ENCODE measurements at places on chromosomes 7 and 10. TPM values are rescaled to one million over a fixed set of nuclear protein-coding genes. Genes with fewer than 3 reads are reported as not detected.

DNA sequence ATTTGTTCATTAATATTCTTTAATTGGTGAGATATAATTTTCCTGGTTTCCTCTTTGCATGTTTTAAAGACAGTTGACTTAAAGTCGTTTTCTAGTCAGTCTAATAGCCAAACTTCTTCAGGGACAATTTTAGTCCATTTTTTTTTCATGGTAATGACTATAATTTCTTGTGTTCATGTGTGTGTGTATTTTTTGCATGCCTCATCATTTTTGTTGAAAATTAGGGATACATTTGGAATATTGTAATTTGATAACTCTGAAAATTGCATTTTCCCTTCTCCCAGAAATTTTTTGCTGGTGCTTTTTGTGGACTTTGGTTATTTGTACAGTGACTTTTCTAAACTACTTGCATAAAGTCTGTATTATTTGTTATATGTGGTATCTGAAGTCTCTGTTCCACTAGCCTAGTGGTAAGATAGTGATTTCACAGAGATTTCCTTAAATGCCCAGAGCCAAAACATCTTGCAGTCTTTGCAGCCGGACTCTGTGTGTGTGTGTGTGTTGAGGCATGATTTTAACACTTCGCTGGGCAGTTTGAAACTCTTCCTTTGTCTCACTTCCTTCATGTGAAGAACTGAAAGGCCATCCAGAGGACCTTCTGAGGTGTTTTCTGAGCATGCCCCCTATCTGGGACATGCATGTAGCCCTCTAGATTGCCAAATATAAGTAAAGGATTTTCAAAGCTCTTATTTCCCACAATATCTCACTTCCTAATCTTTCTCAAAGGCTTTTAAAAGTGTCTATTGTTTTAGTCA lies 40.9 kb upstream of the ZNF365 start:
- no peak for DNase-seq

DNA sequence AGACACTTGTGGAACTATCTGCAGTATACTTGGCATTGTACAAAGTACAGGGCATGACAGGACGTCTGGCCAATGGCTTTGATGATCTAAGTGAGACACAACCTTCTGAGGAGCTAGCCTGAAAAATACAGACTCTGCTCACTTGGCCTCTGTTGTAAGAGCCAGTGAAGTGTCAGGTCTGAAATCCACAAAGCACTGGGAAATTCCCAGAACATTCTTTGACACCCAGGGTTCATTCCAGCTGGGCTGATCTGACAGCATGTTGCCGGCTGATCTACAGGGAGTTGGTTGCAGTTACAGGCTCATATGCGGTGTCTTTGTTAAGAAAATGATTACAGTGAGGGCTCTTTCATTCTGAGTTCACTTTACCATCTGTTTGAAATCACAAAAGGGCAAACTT lies 354.6 kb downstream of the PHF14 start:
- DNase-seq: no peak

- no peak for DNase-seq
Observed at GRCh38 chr10:117471344-117471874, 71.1 kb upstream of the EMX2 start.

- peak; percentile 98 for DNase-seq
Observed at GRCh38 chr10:70589762-70590654, 12.5 kb downstream of the PRF1 start.

- no peak for DNase-seq
Observed at GRCh38 chr10:122207163-122207562, 63.9 kb upstream of the BTBD16 start.

DNA sequence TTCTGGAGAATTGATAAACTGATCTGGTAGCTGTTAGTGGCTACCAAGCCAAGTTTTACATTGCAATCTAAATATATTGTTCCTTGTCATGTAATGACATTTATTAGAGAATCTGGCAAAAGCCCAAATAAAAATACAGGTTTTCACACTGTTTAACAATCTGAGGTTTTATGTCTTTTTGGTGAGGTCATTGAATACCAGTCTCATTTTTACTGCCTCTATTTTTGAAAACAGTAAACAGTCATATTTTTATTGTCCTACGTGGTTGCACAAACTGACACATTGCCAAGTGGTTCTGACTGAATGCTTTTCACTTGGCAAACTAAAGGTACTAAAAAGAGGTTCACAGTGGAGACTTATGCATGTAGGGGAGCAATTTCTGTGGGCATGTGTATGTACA lies 157.5 kb downstream of the PRKG1 start:
- DNase-seq: no peak

PPA1 gene
- 83.2 TPM for total RNA-seq

CTTNBP2 gene
- 13.1 TPM for total RNA-seq

DNA sequence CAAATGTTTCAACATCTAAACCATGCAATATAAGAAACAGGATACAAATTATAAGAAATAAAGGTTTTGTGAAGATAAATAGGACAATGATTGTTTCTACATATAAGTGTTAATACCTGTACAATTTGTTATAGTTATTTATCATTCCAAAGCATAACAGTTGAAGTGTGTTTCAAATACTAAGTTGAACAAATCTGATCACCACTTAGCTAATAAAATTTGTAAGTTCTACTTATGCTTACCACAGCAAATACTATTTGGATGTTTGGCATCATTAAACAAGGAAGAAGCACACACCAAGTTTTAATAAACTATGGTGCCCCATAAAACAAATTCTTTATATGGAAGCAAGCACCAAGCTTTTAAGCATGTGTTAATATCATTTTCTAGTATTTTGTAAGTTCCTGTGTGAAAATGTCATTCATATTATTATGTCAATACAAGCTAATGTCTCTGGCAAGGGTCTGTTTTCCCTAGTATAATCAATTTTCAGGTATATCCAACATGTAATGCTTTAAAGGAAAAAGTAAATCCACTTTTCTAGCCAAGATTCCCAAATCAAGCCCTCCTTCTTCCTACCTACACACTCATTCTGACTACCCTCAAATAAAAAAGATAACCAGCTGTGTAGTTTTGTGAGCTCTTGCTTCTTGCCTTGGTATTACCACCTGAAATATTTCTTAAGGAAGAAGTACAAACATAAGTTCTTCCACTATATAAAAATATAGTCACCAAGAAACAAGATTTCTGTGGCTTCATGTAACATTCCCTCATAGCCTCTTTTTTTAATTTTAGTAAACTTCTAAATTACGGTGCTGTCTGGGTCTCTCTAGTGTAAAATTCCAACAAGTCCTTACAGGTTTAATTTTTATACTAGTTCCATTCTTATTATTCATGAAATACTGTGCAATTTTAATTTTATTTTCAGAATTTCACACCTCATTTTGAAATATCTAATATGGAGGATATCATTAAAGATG lies 9.2 kb downstream of the SKAP2 start:
- peak; percentile 43 for DNase-seq

DNA sequence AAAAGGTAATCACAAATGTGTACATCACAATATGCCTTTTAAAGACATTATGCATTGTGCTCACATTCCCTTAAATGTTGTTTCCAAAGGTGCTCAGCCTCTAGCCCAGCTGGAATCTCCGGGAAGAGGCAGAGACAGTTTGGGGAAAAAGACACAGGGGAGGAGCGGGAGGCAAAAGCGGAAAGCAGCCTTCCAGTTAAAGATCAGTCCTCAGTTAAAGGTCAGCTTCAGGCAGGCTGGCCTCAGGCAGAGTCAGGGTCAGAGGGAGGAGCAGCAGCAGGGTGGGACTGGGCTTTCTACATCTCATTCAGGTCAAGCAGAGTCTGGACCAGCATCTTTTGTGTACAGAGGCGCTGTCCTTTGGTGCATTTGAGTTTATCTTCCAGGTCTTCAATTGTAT lies 18.6 kb downstream of the ST7 start:
- no peak for DNase-seq

GRCh38 chr10:30374353-30374752 lies 25.3 kb upstream of the MTPAP start:
- DNase-seq: no peak

DNA sequence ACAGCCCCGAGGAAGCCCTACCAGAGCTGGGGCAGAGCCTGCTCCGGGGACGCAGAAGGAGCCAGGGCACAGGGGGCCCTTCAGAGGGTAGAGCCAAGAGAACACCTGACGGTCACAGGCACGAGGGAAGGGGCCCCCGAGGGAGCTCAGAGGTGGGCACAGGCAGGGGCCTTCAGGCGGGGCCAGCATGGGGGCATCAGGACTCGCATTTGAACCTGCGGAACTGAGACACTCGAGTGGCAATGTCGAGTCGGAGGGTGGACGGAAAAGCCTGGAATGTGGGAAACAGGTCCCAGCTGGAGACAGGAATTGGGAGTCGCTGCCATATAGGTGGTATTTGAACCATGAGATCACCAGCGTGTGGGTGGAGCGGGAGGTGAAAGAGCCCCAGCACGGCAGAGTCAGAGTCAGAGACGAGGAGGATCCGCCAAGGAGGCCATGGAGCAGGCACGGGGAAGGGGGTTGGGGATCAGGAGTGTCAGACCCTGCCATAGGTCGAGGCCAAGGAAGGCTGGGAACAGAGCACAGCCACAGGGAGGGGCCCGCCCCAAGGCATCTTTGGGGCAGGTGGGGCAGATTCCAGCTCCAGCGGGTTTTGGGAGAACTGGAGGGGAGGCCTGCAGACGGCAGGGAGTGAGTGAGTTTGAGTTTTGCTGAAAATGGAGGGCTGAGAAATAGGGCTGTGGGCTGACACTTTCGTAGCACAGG lies 13.8 kb downstream of the STK32C start:
- no peak for DNase-seq

- no peak for DNase-seq
Observed at GRCh38 chr7:3063016-3063753, 19.5 kb upstream of the CARD11 start.

LIPK gene
- 1.1 TPM for total RNA-seq

RARRES2 gene
- total RNA-seq: 35.5 TPM

GRCh38 chr7:4069268-4070095 lies 612.6 kb upstream of the FOXK1 start:
- DNase-seq: peak; percentile 29

SLC29A3 gene
- 1.9 TPM for total RNA-seq
